Left ventricle myocardium superior (tissue), 1 donor: ENCODE measurements at places on chromosomes 1 and 21.

GRCh38 chr1:7008975-7009740 lies 223.9 kb downstream of the CAMTA1 start:
- DNase-seq: no peak

DNA sequence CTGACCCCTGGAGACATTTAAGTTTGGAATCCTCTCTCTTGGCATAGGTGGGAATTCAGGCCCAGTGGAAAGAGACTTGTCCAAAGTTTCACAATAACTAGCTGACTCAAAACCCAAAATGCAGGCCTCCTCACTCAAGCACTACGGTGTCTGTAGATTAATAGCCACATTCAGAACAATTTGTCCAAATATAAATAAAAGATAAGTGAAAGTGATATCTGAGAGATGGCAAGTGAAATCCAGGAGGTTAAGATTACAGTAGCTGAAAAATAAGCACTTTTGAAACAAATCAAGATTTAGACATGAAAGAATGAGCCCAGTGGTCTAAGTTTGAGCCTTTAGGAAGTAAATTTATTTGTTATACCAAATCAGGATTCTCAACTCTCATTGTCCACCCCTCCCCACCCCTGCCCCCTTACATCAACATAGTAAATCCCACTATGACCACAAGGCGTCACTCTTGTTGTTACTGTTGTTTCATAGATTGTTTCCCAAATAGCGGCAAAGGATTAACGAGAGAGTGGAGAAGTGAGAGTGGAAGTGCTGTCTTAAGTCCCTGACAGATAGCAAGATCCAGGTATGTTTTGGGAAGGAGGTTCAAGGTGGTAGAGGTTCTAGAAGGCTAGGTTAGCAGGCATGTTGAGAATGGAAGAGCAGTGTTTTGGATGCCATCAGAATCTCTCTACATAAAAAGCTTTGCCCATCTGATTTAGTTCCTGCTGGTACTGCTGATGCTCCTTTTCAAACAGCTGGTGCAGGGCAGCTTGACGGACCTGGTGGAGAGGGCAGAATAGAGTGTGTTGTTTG lies 7.1 kb upstream of the TPM3 start:
- DNase-seq: no peak

DNA sequence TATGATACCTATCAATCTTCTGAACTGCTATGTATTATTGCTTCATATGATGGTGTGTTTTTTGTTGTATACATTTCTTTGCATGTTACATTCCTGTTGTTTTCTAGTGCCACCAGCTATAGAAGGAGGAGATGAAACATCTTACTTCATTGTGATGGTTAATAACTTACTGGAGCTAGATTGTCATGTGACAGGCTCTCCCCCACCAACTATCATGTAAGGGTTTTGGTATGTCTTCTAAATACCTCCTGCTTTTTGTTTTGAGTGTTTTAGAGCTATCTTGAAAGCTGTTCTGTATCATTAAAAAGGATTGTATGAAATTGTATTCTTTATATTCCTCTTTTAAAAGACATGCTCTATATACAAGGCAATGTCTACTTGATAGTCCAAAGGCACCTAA lies 282.7 kb downstream of the HMCN1 start:
- DNase-seq: no peak

DNA sequence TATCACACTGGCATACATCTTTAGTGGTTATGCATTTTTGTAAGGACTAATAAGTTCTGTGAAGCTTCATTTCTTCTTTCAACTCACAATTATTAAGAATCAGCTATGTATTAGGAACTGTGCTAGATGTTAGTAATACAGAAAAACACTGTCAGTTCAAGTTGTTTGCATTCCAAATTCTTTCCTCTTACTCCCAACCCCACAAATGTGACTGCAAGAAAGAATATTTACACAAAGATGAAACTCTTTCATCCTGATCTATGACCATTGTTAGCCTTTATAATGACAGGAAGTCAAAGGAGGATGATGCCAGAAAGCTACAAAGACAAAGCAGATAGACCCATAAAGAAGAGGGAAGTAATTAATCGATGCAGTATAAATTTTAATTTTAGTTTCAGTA lies 21.0 kb upstream of the GADD45A start:
- DNase-seq: no peak

GRCh38 chr1:78691995-78692747 lies 42.5 kb downstream of the IFI44 start:
- DNase-seq: no peak

- DNase-seq: no peak
Measured at GRCh38 chr1:28172713-28173150, 3.8 kb downstream of the PTAFR start.

DNA sequence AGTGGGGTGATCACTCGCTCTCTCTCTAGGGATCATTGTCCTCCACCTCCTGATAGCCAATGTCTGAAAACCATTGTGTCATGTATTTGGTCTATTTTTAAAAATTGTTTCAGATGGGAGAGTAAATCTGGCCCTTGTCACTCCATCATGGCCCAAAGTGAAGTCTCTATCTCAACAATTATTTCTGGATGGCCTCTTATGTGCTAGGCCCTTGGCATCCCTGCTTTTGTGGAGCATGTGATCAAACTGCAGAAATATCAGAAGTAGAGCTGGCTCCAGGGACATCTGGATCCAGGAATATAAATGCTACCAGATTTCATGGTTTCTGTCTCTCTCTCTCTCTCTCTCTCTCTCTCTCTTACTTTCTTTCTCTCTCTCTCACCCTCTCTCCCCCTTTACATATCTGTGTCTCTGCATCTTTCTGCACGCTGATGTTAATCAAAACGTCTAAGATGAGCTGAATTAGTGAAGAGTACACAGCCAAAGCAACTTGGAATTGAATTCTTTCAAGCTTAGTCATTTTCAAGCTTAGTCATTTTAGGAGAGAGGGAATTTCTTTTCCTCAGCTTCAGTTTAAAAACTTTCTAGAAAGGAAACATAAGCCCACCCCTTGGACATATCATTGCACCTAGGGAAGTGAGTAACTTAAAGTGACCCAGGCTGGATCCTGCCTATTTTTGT lies 47.4 kb upstream of the DOCK7 start:
- DNase-seq: no peak

GRCh38 chr1:17265162-17265561 lies 16.3 kb downstream of the PADI3 start:
- no peak for DNase-seq

DNA sequence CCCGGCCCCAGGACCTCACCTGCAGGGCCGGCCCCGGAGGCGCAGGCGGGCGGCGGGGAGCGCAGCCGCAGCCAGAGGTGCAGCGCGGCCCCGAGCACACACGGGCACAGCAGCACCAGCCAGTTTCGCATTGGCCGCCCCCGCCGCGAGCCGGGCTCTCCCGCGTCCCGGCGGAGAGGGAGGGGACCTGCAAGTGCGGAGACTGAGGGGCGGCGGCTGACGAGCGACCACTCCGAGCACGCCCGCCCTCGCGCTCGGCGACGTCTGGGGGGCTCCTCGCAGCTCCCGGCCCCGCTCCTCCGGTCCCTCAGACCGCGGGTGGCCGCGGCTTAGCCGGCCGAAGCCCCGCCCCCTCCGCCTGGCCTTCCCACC lies at the start of gene B3GALNT2:
B3GALNT2 (minus strand) TSS at position 331 of the 372 bp plus-strand sequence; CDS start at position 131, 200 bp downstream.
- no peak for DNase-seq

GRCh38 chr1:119818181-119818580 lies 6.9 kb upstream of the REG4 start:
- no peak for DNase-seq

DNA sequence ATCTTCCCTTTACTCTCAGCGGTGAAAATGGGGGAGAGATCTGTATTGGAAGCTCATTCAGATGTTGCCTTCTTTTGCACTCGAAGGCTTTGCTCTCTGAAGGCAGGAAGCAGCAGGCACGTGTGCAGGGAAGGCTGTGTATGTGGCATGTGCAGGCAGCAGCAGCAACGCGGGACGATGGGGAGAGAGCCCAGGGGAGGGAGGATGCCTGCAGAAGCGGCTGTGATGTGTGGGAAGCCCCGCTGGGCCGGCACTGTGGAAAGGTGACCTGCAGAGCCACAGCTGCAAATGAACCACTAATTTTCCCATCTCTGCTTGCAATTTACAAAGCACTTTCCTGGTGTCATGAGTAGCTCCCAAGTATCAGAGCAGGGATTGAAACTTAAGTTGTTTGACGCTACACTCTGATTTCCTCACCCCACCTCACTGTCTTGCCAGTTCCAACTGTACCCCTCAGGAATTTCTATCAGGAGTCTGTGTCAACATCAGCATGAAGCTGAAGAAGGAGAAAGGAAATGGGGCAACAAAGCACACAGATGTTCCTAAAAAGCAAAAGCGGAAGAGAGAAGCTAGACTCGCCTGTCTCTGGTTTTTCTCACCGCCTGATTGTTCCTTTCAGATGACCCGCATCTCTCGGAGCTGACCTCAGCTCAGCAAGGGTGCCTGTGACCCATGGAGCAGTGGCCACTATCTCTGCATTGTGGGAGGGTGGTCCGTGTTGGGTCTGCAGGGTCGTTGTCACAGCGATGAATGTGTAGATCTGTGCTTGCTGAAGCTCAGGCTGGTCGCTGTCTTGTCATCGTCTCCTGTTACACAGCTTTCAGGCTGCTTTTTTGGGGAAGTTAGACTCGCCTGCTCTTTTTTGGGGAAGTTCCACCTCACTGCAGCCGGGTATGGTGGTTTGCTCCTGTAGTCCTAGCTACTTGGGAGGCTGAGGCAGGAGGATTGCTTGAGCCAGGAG lies 156.1 kb downstream of the KIF26B start:
- DNase-seq: peak; percentile 32
